ENCODE measurements at places on chromosomes 2 and 18.

DNA sequence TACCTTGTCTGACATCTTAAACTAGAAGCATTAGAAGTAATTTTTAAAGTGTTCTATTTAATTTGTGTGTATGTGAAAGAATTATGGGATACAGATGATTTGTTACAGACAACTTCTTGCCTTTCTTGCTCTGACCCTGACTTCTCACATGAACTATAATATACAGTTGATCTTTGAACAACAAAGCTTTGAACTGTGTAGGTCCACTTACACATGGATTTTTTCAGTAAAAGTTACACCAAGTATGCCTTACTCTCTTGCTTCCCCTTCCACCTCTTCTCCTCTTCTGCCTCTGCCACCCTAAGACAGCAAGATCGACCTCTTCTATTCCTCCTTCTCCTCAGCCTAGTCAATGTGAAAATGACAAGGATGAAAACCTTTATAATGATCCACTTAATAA, 42.2 kb downstream of the SLC40A1 start:
- DNase-seq, result no peak

DNA sequence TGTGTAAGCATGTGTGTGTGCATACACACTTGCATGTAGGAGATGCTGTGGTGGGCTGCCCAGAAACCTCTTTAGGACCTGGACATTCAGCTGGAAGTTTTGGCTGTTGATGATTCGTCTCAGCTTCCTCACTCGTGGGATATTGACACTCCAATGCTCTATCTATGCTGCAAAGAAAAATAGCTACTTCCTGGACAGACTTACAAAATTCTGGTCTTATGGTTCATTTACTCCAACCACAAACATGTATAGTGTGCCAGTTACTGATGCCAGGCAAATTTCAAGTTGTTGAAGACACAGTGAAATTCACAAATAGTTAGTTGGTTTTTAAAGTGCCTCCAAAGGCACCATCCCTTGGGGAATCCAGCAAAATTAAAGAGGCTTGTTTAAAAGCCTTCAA, 882.6 kb downstream of the CPS1 start:
- DNase-seq, result no peak

GRCh38 chr2:159187106-159187505, 99.4 kb downstream of the WDSUB1 start:
- DNase-seq, result no peak

GRCh38 chr2:215930505-215931253, 82.7 kb downstream of the MREG start:
- no peak for DNase-seq

DNA sequence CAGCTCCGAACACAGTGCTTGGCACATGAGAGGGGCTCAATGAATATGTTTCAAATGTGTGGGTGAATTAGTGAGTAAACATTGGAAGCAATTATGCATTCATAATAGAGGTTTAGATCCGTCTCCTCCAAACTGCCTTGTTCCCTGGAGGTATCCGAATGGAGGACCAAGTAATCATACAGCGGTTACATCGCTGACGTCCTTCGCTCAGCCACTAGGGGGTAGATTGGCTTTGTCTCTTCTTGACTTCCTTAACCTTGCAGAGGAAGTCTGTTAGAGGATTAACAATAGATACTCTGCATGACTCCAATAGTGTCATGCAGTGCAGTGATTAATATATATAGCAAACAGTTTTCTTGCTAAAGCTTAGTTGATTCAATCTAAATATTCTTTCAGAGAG, 517.0 kb downstream of the PTPRM start:
- no peak for DNase-seq

DNA sequence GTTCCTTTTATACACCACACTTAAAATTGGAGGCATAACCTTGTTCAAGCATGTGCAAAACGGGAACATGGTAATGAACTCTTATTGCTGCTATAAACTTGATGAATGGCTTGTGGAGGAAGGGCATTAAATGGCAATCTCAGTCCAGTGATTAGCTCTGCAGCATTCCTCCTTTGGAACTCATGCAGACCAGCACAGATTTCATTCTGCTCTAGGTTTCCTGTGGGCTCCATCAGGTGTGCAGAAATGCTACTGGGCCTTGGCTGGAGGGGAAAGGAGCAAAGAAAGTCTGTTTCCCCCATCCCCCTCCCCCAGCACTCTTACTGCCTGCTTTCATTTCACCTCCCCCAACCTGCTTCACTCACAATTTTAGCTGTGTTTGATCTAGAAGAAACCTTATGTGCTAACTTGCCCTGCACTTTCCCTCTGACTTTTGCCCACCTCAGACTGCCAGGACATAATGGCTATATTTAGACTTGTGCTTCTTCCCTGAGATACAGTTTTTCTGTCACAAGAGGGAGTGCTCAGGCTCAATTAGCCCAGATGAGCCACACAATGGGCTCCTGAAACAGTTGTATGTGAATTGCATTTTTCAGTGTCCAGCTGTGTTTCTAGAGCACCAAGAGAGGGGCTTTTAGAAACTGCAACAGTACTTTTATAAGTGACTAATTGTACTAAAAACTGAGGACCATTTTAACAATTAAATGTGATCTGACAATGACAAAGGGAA, 109.8 kb downstream of the FSHR start:
- DNase-seq, result no peak

- DNase-seq, result no peak
Measured at GRCh38 chr2:10330700-10331026, 28.0 kb downstream of the HPCAL1 start.

DNA sequence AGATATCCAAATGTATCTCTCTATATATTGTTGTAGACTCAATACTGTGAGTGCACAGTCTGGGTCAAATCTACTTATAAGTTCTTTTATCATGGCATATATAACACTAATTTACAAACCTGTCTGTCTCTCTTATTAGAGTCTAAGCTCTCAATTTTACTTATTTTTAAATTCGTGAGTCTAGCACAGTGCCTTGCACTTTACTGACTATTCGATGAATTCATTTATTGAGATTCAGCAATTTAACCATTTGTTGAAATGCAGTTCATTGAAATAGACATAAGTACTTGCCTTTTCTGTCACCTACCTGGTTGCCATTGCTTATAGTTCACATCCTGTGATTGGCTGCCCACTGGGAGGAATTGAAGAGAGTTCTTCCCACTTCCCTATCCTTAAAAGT, 10.3 kb upstream of the ALS2 start:
- DNase-seq, result no peak

All from stimulated activated CD8-positive, alpha-beta memory T cell treated with anti-CD3 and anti-CD28 coated beads, Interleukin-15, amount 100 ng/mL, for 4 hours (primary cell).